ENCODE measurements at places on chromosomes 7 and 10.

DNA sequence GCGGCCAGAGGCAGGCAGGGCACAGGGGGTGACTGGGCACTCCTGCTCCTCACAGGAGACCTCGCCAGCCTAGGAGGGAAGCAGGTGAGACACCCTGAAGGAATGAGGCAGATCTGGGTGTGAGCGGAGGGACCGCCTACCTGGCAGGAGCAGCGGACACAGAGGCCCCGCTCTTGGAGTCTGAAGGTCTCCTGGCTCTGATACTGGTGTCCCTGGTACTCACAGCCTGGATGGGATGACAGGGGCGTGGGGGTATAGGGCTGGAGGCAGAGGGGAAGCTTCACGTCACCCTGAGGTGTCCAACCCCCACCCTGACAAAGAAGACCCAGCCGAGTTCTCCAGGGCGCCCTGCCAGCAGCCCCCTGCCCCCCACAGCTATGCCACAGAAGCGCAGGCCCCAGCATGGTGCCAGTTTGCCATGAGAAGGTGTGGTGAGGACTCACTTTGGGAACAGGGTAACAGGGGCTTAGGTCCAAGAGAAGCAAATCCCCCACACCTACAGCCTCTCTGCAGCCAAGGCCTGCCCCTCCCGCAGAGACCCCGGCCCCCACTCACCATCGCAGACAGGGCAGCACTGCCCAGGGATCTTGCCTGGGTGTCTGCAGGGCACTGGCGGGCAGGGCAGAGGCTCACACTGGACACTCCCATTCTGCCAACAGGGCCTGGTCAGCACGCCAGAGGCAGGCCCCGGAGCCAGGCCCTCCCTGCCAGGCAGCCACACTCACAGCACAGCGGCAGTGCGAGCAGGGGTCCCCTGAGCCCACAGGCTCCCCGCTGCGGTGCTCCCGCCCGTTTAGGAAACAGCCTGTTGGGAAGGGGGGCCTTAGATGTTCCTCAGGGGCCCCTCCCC, 17.0 kb downstream of the KCP start:
- DNase-seq: no peak

DNA sequence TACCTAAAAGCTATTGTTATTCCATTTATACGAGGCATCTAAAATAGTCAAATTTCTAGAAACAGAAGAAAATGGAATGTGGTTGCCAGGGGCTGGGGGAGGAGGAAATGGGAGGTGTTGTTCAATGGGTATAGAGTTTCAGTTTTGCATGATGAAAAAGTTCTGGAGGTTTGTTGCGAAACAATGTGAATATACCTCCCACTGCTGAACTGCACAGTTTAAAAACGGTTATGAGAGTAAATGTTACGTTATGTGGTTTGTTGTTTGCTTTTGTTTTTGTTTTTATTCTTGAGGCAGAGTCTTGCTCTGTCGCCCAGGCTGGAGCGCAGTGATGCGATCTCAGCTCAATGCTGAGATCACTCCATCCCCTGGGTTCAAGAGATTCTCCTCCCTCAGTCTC, 64.9 kb upstream of the NRBF2 start:
- DNase-seq: no peak

DNA sequence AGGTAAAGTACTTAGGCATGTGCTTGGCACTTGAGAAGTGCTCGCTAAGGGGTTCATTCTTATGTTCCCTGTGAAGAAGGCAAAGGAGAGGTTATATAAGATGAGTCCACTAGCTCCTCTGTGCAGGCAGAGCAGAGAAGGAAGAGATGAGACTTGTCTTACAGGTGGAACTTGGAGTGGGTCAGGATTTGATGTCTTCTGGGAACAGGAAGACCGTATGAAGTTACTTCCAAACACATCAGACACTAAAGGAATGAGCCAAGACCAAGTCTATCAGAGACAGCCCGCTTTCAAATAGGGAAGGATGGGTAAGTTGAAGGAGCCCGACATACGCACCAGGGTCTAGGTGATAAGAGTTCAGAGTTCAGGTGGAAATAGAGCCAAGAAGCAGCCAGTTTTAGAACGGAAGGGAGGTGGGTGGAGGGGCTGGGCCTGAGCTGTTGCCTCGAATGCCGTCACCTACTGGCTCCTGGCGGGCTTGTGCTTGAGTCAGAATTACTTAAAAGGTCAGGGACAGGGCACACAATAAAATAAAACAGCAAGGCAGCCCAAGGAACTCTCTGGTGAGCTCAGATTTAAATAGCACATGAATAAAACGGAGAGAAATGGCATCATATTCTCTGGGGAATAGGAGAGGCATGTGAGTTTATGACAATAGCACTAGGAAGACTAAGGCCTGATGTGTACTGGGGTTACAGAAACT, 56.1 kb upstream of the GRB10 start:
- no peak for DNase-seq

DNA sequence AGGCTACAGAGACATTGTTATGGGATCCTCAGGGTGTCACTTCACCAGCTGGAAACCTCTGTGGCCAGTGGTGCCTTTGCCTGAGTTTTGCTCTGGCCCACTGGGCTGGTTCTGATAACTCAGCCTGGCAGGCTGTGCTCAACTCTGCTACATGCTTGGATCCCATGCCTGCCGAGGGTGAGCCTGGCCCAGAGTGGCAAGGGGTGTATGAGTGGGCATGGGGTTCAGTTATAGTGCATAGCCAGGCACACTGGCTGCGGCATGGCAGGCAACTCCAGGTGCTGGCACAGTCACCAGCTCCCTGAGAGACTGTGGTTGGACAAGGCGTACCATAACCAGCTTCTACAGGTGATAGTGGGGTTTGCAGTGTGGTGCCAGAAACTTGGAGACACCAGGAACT, 107.0 kb upstream of the PCDH15 start:
- no peak for DNase-seq

DNA sequence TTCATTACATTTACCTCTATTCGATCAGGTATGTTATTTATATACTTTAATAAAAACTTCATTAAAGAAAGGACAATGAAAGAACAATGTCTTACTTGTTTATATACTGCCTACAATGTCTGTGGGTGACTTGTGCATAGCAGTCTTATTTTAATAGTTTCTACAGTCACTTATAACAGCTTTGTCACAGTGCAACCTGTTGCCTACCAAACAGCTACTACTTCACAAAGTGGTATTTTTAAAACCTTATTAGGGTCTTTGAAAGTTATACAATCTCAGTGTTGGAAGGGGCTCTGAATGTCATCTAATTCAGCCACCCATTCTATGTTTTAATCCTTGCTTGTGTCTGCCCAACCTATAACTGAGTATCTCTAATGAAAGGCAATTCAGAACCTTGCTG, 19.0 kb downstream of the MTPN start:
- no peak for DNase-seq

- DNase-seq: no peak
These were observed 384.2 kb upstream of the LRGUK start for GRCh38 chr7:133742709-133743538.

DNA sequence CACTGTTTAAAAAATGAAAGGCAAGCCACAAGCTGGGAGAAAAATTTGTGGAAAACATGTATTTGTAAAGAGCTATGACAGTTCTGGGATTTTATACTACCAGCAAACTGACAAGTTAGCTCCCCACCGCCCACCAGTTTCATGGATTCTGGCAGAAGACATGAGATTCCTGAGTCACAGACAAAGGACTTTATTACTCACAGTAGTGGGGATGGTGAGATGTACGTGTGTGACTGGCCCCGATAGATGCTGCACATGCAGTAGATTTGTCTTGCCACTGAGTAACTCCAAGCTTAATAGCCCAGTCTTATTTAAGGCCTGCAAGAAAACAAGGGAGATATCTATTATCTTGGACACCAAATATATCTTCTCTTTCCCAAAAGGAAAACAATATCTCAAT, 281.7 kb downstream of the AHR start:
- peak; percentile 76 for DNase-seq

DNA sequence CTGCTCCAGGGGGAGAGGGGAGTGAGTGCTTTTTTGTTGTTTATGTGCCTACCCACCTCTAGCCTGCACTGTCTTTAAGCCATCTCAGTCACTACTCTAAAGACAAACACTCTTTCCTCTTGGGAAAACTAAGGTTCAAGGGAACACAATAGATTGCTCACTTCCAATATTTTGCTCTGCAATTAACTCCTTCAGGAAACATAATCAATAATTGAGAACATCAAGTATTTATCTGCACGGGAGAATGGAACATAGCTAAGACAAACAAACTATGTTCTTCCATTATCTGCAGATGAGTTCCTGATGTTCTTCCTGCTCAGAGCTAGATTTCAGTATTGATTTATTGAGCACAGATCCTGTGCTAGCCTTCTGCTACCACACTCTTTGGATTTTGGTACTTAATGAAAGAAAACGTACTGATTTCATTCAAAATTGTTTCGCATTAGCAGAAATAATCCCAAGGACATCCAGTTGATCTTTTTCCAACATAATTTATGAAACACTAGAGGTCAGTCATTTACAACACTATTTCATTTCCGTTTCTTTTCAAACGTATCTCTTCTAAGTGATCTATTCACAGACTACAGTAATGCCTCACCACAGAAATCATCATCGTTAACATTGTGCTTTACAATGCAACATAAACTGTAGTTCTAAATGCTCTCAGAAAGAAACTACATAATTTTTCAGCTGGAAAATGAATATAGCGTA, 8.3 kb downstream of the NEBL start:
- DNase-seq: no peak

DNA sequence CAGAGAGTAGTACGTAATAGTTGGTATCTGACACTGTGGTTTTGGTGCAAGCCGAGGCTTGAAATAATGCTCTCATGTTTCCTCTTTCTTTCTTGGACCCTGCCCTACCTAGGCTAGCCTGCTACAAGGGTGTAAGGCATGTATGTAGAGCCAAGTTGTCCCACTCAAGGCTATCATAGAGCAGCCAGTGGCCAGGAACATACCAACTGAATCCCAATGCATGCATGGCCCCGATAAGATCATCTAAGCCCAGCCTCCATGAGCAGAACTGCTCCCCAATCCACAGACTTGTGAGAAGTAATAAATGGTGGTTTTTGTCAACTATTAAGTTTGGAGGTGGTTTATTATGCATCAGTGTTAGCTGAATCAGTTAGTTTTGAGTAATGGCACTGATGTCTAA, 250.2 kb downstream of the SH2D4B start:
- no peak for DNase-seq

DNA sequence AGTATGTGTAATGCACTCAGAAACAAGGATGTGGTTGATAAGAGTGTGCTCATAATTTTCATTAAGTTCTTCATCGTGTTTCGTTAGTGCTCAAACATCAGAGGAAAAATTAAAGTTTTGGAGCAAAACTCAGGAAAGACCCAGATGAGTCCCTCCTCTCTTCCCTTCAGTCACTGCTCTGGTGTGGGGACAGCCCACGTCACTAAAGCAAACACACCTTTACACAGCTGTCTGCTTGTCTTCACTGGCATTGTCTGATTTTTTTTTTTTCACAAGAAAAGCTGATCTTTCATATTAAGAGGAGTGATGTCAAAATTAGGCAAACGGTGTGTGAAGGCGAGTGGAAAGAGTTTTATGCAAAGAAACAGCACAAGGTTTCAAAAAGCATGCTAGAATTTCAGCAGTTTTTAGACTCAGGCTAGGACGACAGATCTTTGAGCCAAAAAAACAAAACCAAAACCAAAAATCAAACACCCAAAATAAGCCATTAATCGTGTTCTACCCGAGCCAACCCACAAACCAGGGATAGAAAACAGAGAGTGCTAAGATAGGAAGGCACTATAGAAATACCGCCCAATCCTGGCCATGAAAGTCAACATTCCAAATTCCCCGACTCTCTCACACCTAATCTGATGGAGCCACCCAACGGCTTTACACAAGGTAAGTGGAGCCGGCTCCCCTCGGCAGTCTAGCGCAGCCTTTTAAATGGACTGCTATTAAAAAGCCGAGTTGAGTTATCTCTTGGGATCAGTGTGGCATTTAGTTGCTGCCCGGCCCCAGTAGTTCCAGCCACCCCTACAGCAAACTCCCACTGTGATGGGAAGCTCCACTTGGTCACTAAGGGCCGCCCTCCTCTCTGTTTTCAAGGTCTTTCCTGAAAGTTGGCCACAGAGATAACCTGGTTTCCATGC, 27.9 kb upstream of the GATA3 start:
- no peak for DNase-seq

- no peak for DNase-seq
These were observed 101.6 kb downstream of the ABLIM1 start for GRCh38 chr10:114556236-114557122.

GRCh38 chr10:133202778-133203651, 27.0 kb upstream of the UTF1 start:
- no peak for DNase-seq
